OCI-LY7 (cell line): ENCODE measurements at places on chromosomes 6 and 20. TPM values are rescaled to one million over a fixed set of nuclear protein-coding genes. Genes with fewer than 3 reads are reported as not detected.

- no peak for DNase-seq
These were observed 31.0 kb downstream of the RIN2 start for GRCh38 chr20:19789009-19789408.

IRF4 gene
- 281 and 291 TPM in 2 replicates for total RNA-seq

SLC22A16 gene
- total RNA-seq = not detected in 2 replicates

GCM1 gene
- not detected in 2 replicates for total RNA-seq
